EL (cell line): ENCODE measurements at places on chromosomes 4 and X.

- no peak for DNase-seq
Measured at GRCh38 chrX:28581522-28581921, 5.7 kb upstream of the IL1RAPL1 start.

GRCh38 chr4:119743644-119744043 is 115.0 kb upstream of the PDE5A start:
- DNase-seq = no peak

- DNase-seq = no peak
Measured at GRCh38 chrX:17656035-17656418, 81.3 kb upstream of the SCML1 start.

DNA sequence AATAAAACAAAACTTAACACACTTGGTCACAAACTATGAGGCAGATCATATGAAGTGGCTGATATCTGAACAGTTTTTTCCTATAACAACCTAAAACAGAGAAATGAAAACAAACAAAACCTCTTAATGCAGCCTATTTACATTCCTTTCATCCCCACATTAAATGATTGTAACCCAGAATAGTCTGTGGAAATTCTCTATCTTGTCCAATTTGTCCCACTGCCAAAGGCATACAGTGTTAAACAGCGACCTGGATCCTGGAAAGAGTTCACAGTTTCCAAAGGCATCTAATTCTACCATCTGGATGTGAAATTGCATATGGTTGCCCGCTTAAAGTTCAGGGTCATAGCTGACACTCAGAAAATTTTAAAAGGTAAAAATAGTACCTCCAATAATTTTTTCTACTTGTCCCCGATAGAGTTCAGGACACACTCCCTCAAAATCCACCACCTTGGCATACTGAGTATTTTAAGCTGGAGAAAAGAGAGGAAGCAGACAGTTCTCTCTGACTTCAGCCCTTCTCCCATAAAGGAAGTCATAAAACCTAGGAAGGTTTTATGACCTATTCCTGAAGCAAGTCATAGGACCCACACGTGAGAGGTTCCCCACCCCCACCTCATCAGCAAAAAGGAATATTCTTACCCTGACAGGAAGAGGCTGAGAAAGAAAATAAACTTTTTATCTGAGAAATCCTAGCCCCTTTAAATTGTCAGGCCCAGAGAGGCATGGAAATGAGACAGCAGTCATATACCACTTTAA is 270.2 kb downstream of the PAPSS1 start:
- DNase-seq = no peak

DNA sequence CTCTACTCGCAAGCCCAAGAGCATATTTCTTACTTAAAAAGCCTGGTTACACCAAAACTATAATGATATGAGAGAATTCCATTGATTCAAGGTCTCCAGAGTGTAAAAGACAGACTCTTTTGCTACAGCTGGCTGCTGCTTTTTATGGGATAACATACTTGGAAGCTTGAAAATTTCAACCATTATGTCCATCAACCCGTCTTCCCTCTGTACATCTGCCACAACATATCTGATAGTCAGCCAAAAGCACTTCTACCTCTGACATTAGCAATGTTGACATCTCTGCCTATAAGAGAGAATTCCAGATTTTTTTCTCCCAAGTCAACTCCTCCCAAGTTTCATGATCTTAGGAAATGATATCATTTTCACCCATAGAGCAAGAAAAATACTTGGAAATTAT is 54.4 kb upstream of the IQCM start:
- no peak for DNase-seq

DNA sequence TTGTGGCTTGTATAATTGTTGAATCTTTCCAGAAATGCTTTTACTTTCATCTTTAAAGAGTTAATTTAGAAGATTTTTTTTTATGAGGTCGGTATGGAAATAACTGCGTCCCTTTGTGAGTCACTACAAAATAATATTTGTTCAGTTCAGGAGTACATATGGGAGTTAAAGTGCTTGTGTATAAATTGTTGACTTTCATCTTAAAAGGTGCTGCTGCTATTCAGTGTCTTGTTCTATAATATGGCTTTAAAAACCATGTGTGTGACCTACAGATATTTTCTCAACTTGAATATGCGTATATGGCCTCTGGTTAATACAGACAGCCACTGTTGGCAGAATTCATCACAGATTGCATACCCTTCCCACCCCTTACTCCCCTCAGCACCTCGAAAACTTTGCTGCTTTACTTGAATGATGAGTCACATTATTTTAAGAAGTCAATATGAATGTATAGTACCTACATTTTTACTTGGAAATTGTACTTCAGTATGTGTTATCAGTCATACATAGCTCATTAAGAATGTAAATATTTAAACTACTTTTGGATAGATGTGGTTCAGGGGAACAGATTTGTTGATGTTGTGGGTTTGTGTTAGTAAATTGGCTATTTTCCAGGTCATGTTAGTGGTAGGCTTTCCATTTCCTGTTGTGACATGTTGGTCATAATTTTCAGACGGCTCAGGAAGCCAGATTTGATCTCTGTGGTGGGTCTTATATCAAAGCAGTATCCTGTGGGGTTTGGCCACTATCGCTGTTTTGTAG is 1.5 kb downstream of the CLCN3 start:
- peak; percentile 65 for DNase-seq

DNA sequence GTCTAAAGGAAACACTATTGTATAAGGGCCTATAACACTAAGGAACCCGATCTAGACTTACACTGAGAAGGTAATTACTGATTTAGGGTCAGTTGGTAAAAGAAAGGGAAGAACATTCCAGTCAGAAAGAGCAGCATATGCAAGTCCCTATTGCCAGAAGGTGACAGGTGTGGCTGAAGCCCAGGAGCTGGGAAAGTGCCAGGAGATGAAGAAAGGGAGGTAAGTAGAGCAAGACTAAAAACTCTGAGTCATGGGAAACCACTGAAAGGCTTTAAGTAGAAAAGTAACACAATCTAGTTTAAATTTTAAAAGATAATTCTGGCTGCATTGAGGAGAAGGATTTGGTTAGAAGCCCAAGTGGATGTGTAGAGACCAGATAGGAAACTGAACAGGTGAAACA is 77.7 kb upstream of the INTU start:
- no peak for DNase-seq

DNA sequence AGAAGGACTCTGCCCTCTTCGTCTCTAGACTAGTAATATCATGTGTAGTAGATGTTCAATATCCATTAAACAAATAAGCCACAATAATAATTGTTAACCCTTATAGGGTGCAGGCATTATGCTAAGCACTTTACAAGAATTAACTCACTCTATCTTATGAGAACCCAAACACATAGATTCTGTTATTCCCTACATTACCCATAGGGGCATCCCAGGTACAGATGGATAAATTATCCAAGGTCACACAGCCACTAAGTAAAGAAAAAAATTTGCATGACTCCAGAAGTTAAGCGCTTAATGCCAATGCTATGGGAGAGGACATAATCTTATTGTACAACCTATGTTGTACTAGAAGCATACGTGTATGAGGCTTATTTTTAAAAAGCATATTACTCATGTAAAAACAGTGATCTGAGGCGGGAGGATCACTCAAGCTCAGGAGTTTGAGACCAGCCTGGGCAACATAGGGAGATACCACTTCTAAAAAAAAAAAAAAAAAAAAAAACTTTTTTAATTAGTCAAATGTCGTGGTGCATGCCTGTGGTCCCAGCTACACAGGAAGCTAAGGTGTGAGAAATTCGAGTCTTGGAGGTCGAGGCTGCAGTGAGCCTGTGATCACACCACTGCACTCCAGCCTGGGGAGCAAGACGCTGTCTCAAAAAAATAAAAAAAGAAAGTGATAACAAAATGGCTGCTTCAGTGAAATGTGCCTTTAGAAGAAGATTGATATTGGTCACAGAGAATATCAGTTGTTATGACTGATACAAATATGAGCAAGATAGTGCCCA is 13.6 kb downstream of the LDB2 start:
- no peak for DNase-seq

GRCh38 chr4:154044742-154045485 is 256.0 kb upstream of the SFRP2 start:
- DNase-seq = no peak

DNA sequence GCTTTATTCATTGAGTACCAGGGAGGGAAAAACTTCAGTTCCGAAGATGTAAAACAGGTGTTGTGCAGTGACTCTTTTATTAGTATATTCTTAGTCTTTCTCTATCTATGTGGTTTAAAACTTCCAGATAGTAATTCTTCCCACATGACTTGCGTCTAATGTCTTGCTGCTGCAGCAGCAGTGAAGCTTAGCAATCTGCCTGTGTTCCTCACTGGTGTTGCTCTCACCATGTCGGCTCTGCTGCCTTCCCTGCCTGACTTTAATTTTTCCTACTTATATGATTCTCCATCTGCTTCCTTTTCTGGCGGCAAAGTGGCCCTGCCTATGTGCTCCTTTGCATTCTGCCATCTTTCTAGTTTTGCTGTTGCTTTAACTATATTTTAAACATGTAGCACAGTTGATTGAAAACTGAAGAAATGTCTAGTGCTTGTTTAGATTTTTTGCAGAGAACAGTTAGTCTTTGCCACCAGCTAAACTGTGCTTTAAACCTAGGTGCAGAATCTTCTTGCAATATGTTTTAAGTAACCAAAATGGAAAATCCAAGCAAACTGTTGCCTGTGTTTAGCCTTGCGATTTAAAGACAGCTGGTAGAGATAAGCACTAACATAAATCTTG is 1934.2 kb upstream of the IGFBP7 start:
- no peak for DNase-seq

- no peak for DNase-seq
Measured at GRCh38 chr4:151489462-151490203, 80.7 kb downstream of the FHIP1A start.

GRCh38 chr4:185018834-185019455 is 655 bp downstream of the HELT start:
- no peak for DNase-seq

DNA sequence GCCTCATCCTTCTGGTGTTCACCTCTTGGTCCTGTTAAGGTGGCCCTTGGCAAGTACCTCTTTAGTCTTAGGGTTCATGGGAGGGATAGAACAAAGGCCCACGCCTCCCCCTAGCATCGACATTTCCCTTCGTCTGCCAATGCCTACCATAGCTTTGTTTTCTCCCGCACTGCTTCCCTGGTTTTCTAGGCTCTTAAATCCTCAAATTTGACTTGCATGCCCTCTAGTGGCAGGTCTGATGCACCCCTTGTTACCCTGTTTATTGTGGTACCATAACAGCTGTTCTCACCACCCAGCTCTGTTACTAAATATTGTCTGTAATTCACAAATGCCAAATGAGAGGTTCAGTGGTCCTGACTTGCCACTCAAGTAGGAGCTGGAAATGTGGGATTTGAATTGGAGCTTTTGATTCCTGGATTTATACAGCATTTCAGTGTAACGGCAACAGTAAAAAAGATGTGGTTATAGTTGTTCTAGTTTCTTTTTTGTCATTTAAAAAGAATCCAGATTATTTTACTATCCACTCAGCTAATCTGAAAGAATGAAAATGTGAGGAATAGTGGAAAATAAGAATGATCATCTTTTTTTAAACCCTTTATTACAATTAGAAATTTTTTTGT is 100.1 kb downstream of the REPS2 start:
- peak; percentile 44 for DNase-seq

GRCh38 chr4:189507060-189507459 is 433.6 kb upstream of the FRG1 start:
- no peak for DNase-seq

- no peak for DNase-seq
Measured at GRCh38 chr4:75037252-75037651, 104.3 kb downstream of the PARM1 start.

DNA sequence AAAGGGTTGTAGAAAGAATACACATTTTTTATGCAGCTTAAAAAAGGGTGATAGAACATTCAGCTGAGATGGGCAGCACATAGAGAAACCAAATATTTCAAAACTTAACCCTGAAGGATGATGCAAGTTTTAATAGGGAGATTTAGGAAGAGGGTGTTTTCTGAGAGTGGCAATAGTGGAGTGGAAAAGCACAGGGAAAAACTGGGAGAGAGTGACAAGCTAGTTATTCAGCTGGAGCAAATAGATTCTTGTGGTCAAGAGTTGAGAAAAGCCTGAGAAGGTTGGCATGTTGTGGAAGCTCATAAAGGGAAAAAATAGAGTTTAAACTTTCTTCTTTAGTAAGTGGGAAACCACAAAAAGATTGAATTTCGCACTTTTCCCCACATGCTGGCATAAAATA is 359.6 kb upstream of the PITX2 start:
- no peak for DNase-seq

DNA sequence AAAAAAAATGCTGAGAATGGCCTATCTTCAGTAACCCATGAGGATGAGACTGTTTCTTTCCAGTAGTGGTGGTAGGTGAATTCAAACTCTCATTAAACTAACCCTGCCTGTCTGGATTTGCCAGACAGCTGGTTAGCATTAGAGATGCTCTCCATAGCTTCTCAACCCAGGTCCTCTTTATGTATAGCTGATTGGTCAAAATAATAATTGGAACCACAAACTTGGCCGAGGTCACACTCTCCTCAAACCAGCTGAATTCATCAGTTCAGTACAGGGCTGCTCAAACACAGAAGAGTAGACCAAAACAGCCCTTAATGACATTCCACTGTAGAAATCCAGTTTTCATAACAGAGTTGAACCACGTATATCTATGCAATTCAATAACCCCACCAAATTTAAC is 85.3 kb downstream of the HCCS start:
- DNase-seq = no peak

DNA sequence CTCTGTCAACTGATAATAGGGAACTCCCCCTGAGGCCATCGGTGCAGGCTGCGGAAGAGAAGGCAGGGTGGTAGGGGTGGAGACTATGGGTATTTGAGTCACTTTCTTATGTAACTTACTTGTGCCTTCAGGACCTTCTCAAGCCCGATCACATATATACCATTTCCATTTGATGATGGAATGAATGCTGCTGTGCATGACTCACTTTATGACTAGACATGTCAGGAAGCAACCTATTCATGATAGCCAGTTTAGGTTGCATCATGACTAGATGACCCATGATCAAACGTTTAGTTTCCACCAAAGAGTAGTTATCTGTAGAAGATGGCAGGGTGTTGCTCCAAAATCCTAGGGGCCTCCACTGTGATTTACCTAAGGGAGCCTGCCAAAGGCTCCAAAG is 435.5 kb downstream of the DTHD1 start:
- no peak for DNase-seq

- no peak for DNase-seq
Measured at GRCh38 chr4:158936238-158936637, 166.6 kb upstream of the RAPGEF2 start.

- no peak for DNase-seq
Measured at GRCh38 chr4:7235030-7235380, 42.7 kb downstream of the SORCS2 start.

GRCh38 chrX:34656842-34657725 is at the start of gene TMEM47:
TMEM47 (minus strand) TSS chrX:34657285; CDS start chrX:34657029, 256 bp downstream.
- DNase-seq = peak; percentile 77

DNA sequence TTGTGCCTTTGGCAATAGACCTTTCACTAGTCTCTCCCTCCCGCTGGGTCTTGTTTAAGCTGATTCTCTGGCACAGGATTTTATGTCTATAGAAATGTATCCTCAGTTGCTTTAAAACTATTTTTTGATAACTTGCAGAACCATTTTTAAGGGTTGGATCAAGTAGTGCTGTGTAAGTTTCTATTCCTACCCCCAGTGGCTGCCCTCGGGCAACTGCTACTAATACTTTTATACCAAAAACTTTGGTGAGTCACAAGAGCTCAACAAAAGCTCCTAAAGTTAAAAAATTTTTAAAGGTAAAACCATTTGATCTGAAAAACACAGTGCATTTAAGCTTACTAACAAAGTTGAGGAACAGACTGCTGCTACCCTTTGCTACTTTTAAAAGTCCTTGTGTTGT is 1460.6 kb upstream of the PCDH7 start:
- DNase-seq = peak; percentile 36
